Forelimb muscle (tissue), 1 donor: ENCODE measurements at places on chromosomes 12 and 14.

GRCh38 chr12:153080-153746 is 60.7 kb downstream of the SLC6A12 start:
- no peak for DNase-seq

- DNase-seq: no peak
These were observed 379.0 kb downstream of the DAD1 start for GRCh38 chr14:22210026-22210425.

DNA sequence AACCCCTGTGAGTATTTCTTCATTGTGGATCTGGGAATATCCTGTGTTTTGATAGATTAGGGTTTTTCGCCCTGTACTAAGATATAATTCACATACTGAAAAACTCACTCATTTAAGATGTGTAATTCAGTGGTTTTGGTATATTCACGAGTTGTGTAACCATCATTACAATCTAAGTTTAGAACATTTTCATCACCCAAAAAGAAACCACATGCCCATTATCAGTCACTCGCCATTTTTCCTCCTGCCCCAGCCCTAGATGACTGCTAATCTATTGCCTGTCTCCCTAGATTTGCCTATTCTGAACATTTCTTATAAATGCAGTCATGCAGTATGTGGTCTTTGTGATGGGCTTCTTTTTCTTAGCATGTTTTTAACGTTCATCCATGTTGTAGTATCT is 67.9 kb upstream of the ATF1 start:
- DNase-seq: no peak

GRCh38 chr12:93972411-93973208 is 175.8 kb upstream of the PLXNC1 start:
- DNase-seq: no peak

DNA sequence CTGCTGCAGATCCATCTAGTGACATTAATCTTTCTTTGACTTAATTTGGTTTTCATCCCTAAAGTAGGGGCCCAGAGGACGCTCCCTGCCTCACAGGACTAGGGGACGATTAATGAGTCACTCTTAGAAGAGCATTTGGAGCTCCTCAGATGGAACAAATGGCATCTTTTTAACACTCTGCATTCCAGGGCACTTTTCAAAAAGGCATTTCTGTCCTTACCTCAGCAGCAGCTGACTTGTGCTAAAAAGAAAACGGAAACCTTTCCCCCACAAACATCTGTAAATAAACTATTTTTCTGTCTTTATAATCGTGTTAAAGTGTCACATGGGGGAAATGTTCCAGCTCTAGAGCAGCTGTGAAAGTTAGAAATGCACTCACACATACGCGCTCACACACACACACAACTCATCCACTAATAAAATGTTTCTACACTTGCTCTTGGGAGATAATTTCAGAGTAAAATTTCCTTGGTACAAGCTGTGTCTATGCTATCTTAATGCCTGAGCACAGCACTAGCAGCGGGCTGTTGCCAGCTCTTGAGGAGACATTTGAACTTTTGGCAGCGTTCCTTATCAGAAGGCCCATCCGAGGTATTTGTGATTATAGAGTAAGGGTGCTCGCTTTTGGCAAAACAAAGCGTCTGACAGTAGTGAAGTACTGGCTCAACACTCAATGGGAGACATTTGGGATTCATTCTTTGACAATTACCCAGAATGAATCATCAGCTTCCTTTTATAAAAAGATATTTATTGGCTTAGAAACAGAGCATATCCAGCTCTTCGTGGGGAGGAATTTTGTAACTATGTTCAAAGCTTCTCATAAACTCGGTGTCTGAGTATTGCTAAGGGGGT is 141.3 kb downstream of the PLXNC1 start:
- DNase-seq: peak; percentile 68

DNA sequence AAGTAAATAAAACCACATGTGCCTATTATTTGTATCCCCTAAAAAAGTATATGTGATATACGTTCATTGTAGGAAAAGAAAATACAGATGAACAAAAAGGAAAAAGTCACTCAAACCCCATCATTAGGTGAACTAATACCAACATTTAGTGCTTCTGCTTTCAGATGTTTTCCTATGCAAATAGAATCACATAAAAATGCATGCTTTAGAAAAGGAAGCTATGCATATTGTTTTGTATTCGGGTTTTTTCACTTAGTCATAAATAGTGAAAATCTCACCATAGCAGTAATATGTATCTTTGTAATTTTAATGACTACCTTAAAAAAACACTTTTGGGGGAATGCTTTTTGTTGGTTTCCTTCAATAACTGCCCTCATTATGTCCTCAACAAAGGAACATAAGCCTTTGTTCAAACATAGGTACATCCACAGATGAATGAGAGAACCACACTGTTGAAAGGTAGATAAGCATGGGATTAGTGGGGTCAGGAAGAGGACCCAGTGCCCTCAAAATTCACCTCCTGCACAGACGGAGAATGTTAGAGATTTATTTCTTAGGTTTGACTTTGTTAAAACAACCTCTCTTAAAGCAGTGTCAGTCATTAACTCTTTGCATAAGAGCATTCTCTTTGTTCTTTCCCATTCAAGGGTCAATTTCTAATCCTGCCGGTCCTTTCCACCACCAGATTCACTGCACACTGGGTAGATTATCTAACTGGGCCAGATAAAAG is 6.5 kb downstream of the AMDHD1 start:
- no peak for DNase-seq

- DNase-seq: no peak
These were observed 18.1 kb downstream of the MEG3 start for GRCh38 chr14:100844082-100844408.

- DNase-seq: no peak
These were observed 3.5 kb downstream of the ZNF605 start for GRCh38 chr12:132952371-132953162.

- peak; percentile 54 for DNase-seq
These were observed 131.6 kb downstream of the KSR2 start for GRCh38 chr12:117836999-117837736.

DNA sequence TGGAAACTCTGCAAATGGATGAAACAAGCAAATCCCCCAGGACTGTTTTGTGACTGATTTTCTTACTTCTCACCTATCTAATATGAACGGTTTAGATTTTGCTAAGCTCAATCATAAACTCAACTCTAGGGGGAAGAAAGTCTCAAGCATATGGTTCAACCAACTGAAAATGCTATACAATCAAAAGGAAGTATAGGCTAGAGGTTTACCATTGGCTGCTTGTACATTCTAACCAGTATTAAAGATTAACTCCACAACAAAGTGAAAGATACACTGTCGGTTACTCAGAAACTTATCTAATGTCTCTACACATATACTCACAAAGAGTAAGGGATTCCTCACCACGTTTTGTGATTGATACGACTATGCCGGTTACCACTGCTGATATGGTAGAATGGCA is 281.8 kb upstream of the SOX5 start:
- DNase-seq: no peak

GRCh38 chr14:50910495-50911420 is 33.5 kb downstream of the PYGL start:
- no peak for DNase-seq

GRCh38 chr12:50242751-50243191 is 40.5 kb downstream of the LIMA1 start:
- no peak for DNase-seq

GRCh38 chr14:101075025-101075800 is 171.7 kb upstream of the RTL1 start:
- no peak for DNase-seq

GRCh38 chr12:39105111-39105510 is 199.7 kb upstream of the CPNE8 start:
- no peak for DNase-seq

DNA sequence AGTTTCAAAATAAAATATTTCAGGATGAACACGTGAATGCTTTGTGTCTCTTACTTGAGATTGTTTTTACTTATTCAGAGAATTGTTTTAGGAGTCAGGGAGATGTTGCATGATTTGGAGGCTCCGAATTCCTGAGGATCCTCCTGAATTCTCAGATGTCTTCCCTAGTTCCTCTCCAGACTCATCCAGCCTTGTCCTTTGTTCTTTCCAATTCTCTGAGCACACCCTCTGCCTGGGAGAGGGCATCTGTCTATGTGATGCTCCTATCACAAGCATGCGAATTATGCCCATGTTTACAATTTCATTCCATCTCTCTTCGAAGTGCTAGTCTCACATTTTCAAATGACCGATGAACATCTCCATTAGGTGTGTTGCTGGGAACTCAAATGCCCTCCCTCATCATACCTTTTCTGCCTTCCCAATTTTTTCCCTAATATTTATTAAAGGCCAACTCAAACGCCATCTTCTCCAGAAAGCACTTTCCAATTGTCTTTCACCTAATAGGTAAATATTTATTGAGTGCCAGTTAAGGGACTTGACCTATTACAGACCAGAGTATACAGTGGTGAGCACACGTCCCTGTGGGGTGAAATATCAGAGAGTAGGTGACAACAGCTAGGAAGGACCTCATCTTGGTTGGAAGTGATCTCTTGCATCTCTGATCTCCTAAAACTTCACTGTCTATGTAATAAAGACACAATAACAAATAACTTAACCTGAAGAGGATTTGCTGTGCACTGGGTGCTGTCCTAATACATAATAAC is 64.4 kb downstream of the ARF6 start:
- no peak for DNase-seq

- DNase-seq: no peak
These were observed 44.9 kb downstream of the RNF34 start for GRCh38 chr12:121444842-121445202.

GRCh38 chr12:55703901-55704761 is 3.6 kb downstream of the ITGA7 start:
- no peak for DNase-seq

DNA sequence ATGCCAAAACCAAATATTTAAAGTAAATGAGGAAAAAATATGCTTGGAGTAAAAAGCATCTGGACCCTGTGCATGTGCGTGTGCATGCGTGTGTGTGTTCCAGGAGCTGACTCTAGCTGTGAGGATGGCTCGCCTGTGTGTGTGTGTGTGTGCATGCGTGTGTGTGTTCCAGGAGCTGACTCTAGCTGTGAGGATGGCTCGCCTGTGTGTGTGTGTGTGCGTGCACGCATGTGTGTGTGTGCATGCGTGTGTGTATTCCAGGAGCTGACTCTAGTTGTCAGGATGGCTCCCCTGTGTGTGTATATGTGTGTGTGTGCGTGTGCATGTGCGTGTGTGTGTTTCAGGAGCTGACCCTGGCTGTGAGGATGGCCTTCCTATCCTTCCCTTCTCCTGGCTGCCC is 357.7 kb downstream of the CACNA1C start:
- DNase-seq: no peak

DNA sequence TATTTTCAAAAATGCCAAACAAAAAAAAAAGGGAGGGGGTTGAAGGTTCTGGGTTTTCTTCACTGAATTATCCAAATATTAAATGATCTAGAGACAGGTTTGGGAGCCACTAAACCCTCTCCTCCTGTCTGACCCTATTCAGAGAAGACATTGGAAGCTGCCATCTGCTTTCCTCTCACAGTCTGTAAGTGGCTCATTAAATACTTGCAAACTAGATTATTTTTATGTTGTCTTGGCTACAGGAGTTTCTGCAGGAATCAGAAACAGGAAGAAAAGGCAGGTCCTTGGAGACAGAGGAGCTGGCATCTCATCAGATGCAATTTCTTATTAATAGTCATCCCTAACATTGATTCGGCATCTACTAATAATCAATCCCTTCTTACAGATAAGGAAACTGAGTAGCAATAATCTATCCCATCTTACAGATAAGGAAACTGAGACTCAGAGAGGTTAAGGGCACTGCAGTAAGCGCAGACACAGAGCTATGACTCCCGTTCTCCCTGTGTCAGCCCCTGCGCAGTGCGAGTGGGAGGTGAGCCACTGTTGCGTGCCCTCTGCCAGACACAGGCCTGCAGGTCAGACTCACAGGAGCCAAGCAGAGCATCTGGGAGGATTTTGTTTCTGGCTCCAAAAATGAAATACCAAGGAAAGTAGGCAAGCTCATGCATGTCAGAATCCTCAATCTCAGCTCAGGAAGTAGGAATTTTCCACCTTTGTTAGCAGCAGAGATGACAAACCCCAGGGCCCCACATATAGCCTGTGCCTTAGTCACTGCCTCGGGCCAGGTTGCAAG is 11.0 kb downstream of the BDKRB2 start:
- DNase-seq: no peak

- DNase-seq: no peak
These were observed 53.9 kb downstream of the NTN4 start for GRCh38 chr12:95736631-95737030.
